ENCODE measurements at places on chromosomes 5 and 9. TPM values are rescaled to one million over a fixed set of nuclear protein-coding genes. Genes with fewer than 3 reads are reported as not detected.

DNA sequence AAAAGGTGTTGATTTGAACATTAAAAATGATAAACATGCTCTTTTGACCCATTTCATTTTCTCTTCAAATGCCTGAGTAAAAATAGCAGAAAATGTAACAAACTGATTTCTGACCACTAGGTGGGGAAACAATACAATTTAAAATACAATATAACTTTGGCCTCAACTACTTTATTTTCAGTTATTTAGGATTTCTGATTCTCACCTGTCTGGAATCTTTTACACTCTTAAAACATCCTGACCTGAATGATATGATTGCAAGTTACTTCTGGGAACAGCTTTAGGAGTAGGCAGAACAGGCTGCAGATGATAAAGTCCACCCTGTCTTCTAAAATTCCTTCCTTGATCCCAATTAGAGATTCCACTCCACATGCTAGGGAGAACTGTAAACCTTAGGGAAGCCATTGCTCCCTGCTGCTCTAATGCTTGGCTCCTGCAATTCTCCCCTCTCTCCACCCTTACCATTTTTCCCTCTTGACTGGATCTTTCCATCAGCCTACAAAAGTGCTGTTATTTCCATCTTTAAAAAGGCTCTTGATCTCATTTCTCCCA lies 70.3 kb downstream of the FYB1 start:
- H3K36me3 ChIP-seq = peaks cover 42% of the 10 kb centered on the region
- H3K27me3 ChIP-seq = no peaks in the 10 kb centered on the region
- H3K4me3 ChIP-seq = no peak overlapping the region
- no peak overlapping the region for H3K27ac ChIP-seq

The IL5 gene
- total RNA-seq = not detected

- H3K4me1 ChIP-seq = peaks cover 4% of the 10 kb centered on the region
- H3K4me3 ChIP-seq = no peak overlapping the region
- H3K27me3 ChIP-seq = no peaks in the 10 kb centered on the region
- no peaks in the 10 kb centered on the region for H3K36me3 ChIP-seq
- no peak for DNase-seq
- H3K27ac ChIP-seq = no peak overlapping the region
Observed at GRCh38 chr9:22079873-22080341, 70.8 kb upstream of the CDKN2B start.

GRCh38 chr5:153879596-153879995 lies 159.1 kb downstream of the FAM114A2 start:
- H3K27me3 ChIP-seq = no peaks in the 10 kb centered on the region
- no peak overlapping the region for H3K27ac ChIP-seq
- no peaks in the 10 kb centered on the region for H3K4me1 ChIP-seq
- DNase-seq = no peak
- no peaks in the 10 kb centered on the region for H3K36me3 ChIP-seq

DNA sequence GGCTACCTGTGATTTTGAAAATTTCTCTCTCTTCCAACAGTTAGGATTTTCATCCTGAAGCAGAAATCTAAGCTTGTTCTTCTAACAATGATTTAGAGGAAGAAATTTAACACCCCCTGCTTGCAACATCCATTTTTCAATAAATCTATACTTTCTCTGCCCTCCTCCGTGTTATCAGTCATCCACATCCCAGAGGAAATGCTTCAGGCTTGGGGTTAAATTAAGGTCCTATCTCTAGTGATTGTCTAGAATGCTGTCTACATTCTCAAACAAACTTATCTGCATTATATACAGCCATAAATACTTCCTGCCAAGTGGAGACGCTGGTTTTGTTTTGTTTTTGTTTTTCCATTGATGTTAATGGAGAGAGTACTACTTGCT lies 371.0 kb downstream of the CSNK1G3 start:
- DNase-seq = no peak
- H3K36me3 ChIP-seq = no peaks in the 10 kb centered on the region
- H3K4me3 ChIP-seq = no peak overlapping the region
- H3K4me1 ChIP-seq = peaks cover 19% of the 10 kb centered on the region
- no peaks in the 10 kb centered on the region for H3K27me3 ChIP-seq

The RAB24 gene
- 30.3 TPM for total RNA-seq

All from left lung (tissue), 14 donors.